HT1080 (cell line): ENCODE measurements at places on chromosomes 6 and 20. TPM values are rescaled to one million over a fixed set of nuclear protein-coding genes. Genes with fewer than 3 reads are reported as not detected.
A peak's percentile ranks its signal among the peaks of the same experiment; 100 is the strongest.

DNA sequence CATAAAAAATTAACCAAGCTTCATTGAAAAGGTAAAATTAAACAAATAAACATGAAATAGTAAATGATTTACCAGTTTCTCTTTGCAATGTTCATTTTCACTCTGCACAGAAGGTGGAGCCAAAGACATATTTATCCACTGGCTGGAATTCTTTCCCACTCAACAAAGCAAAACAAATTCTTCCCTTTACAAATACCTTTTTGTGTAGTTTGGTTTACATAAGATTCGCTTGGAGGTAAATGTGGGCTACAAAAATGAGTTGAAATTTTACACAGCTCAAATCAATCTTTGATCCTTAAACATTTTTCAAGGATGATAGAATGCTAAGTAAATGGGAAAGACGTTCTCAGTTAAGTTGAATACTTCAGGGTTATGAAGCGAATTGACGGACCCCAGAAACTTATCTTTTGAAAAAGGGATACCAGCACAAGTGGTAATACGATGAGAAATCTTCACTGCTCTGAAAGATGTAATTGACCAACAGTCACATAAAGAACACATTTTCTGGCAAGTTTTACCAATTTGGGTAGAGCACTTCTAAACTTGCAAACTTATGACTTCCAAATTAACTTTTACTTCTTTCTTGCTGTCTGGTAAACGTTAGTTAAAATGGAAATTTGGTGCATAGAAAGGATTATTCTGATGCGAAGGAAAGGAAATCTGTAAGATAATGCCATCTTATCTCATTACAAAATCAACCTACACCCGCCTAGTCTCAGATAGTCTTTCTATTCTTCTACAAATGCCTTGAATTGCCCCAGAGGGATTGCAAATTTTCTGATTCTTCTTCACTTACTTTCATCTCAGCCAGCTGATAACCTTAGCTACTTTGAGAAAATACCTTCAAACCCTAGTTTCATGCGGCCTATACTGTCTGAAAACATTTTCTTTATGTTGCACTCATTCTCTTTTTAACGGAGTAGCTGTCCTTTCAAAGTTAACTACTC, 4.7 kb upstream of the GJA1 start:
- peak; percentile 18 for DNase-seq

KCNB1 gene
- 0.02 TPM in 1 of 2 replicates, not detected in the other for total RNA-seq

GRCh38 chr6:31114970-31115849, 610 bp downstream of the PSORS1C1 start:
- peak; percentile 80 for DNase-seq

DNA sequence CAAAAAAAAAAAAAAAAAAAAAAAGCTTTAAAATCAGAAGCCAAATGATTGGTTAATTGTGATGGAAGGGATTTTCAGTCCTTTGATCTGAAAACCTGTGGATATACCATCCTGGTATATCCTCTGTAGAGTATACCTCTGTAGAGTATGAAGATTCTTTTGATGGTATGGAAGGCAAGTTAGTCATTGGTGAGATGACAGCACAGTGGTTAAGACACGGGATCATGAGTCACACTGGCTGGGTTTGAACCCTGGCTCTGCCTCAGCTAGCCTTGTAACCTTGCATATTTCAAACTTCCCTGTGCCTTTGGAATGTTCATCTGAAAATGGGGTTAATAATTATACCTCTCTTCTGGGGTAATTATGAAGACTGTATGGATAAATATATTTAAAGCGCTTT, 179.3 kb downstream of the CARMIL1 start:
- peak; percentile 94 for DNase-seq

DNA sequence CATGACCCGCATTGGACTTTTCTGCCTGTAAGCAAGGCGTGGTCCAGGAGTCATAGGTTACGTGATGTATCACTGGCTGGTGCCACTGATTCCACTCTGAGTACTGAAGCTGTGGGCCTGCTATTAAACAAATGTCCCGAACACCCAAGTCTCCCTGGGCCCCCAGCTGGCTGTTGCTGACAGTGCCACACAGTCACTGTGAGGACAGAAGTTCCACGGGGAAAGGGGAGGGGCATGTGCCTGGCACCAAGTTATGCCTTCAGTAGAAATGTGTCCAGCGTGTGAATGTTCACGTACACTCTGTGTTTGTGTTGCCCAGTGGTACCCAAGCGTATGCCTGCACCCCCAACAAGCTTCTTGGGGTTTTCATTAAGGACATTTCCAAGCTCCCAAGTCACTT, 171.4 kb upstream of the QKI start:
- no peak for DNase-seq

ABHD16B gene
- not detected in 2 replicates for total RNA-seq

DNA sequence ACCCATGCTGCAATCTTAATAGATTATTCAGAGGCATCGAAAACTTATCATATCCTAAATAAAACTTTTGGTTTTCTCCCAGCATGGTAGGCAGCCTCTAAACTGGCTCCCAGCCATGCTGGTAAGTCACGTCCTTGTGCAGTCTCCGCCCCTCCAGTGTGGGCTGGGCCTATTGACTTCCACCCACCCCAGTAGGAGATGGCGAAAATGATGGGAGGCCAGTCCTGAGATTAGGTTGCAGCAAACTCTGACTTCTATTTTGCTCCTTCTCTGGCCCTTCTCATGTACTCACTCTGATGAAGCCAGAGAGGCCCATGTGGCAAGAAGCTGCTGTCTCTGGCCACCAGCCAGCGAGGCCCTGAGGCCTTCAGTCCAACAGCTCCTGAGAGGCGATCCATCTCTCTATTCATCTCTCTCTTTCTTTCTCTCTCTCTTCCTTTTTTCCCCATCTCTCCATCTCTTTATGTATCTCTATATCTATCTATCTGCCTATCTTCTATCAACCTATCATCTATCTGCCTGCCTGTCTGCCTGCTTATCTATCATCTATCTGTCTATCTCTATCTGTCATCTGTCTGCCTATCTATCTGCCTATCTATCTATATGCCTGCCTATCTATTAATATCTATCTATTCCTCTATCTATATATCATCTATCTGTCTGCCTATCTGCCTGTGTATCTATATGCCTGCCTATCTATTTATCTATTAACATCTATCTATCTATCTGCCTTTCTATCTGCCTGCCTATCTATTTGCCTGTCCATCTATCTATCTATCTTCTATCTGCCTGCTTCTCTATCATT, 52.7 kb upstream of the STX16 start:
- DNase-seq = no peak

- DNase-seq = no peak
Observed at GRCh38 chr20:14422892-14423291, 85.5 kb upstream of the FLRT3 start.
